ENCODE measurements at places on chromosomes 6 and 20.

GRCh38 chr6:135853986-135854385, 2.5 kb downstream of the PDE7B start:
- H3K27ac ChIP-seq: no peak overlapping the region
- peaks cover 12% of the 10 kb centered on the region for H3K4me1 ChIP-seq
- H3K27me3 ChIP-seq: no peaks in the 10 kb centered on the region
- no peaks in the 10 kb centered on the region for H3K36me3 ChIP-seq

GRCh38 chr20:33914919-33915318, 78.8 kb upstream of the RALY start:
- H3K4me1 ChIP-seq: no peaks in the 10 kb centered on the region
- no peak overlapping the region for H3K4me3 ChIP-seq
- no peak for DNase-seq
- no peak overlapping the region for H3K27ac ChIP-seq
- H3K27me3 ChIP-seq: no peaks in the 10 kb centered on the region

- no peak overlapping the region for H3K4me3 ChIP-seq
- H3K4me1 ChIP-seq: peaks cover 3% of the 10 kb centered on the region
- no peak overlapping the region for H3K27ac ChIP-seq
- DNase-seq: no peak
- no peaks in the 10 kb centered on the region for H3K36me3 ChIP-seq
- no peaks in the 10 kb centered on the region for H3K27me3 ChIP-seq
Observed at GRCh38 chr6:158367816-158368215, 55.6 kb downstream of the TULP4 start.

- no peak overlapping the region for H3K4me3 ChIP-seq
- no peak overlapping the region for H3K27ac ChIP-seq
- no peak for DNase-seq
- no peaks in the 10 kb centered on the region for H3K27me3 ChIP-seq
- H3K36me3 ChIP-seq: no peaks in the 10 kb centered on the region
Observed at GRCh38 chr6:4635666-4636065, 140.5 kb upstream of the CDYL start.

- no peak overlapping the region for H3K27ac ChIP-seq
- no peaks in the 10 kb centered on the region for H3K27me3 ChIP-seq
- peaks cover 10% of the 10 kb centered on the region for H3K36me3 ChIP-seq
- H3K4me1 ChIP-seq: peaks cover 32% of the 10 kb centered on the region
Observed at GRCh38 chr6:35295521-35296315, 1.9 kb upstream of the DEF6 start.

- no peaks in the 10 kb centered on the region for H3K36me3 ChIP-seq
- H3K27me3 ChIP-seq: no peaks in the 10 kb centered on the region
- no peak for DNase-seq
- H3K27ac ChIP-seq: no peak overlapping the region
Observed at GRCh38 chr6:47105469-47106178, 63.5 kb upstream of the ADGRF1 start.

- peaks cover 23% of the 10 kb centered on the region for H3K4me1 ChIP-seq
- no peak overlapping the region for H3K27ac ChIP-seq
- H3K4me3 ChIP-seq: no peak overlapping the region
- no peak for DNase-seq
- no peaks in the 10 kb centered on the region for H3K36me3 ChIP-seq
Observed at GRCh38 chr6:3357678-3358077, 98.9 kb downstream of the PSMG4 start.

- no peak for DNase-seq
- no peak overlapping the region for H3K4me3 ChIP-seq
- no peaks in the 10 kb centered on the region for H3K4me1 ChIP-seq
- H3K27me3 ChIP-seq: peaks cover 14% of the 10 kb centered on the region
Observed at GRCh38 chr20:57106692-57107091, 159.7 kb downstream of the BMP7 start.

GRCh38 chr6:17226786-17227233, 54.4 kb upstream of the RBM24 start:
- no peaks in the 10 kb centered on the region for H3K36me3 ChIP-seq
- DNase-seq: no peak
- no peaks in the 10 kb centered on the region for H3K4me1 ChIP-seq
- no peak overlapping the region for H3K4me3 ChIP-seq
- no peaks in the 10 kb centered on the region for H3K27me3 ChIP-seq
- no peak overlapping the region for H3K27ac ChIP-seq

DNA sequence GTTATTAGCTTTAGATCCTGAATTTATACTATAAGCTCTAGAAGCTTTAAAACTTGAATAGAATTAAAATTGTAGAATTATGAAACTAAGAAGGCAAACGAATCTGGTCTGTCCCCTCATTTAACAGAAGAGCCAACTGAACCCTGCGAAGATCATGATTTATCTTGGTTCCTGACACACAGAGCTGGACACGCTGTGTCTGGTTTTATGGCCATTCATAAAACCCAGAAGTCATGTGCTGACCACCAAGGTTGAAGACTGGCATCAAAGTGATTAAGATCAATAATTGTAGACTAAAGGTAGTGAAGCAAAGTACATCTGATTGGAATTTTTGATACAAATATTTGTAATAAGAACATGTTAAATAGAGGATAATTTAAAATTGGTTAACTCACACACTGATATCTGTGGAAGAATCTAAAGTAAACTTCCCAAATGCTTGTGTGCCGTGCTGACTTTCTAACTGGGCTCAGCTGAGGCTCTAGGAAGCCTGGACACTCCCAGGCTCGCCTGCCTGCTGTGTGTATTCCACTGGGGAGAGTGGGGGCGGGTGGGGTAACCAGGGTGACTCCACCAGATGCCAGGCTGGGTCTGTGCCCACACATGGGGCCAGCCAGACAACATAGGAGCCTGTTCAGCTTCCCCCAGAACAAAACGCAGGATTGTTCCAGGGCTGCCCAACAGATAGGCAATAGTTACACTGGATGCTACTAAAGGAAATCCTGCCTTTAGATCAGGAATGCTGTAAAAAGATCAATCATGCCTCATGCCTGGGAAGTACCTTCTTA, 42.1 kb upstream of the SLC22A3 start:
- H3K36me3 ChIP-seq: no peaks in the 10 kb centered on the region
- peaks cover 3% of the 10 kb centered on the region for H3K4me1 ChIP-seq
- no peak overlapping the region for H3K27ac ChIP-seq
- H3K4me3 ChIP-seq: no peak overlapping the region

DNA sequence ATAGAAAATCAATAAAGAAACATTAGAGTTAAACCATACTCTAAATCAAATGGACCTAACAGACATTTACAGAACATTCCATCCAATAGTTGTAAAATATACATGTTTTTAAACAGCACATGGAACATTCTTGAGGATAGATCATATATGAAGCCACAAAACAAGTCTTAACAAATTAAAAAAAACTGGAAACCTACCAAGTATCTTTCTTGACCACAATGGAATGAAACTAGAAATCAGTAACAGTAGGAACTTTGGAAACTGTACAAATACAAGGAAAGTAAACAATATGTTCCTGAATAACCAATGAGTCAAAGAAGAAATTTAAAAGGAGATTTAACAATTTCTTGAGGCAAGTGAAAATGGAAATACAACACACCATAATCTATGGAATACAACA, 91.2 kb upstream of the GLP1R start:
- H3K4me1 ChIP-seq: peaks cover 5% of the 10 kb centered on the region
- no peak overlapping the region for H3K4me3 ChIP-seq
- no peaks in the 10 kb centered on the region for H3K27me3 ChIP-seq

DNA sequence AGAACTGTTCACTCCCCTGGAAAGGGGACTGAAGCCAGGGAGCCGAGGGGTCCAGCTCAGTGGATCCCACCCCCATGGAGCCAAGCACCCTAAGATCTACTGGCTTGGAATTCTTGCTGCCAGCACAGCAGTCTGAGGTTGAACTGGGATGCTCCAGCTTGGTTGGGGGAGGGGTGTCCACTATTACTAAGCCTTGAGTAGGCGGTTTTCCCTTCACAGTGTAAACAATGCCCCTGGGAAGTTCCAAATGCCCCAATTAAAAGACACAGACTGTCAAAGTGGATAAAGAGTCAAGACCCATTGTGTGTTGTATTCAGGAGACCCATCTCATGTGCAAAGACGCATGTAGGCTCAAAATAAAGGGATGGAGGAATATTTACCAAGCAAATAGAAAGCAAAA, 150.2 kb downstream of the LPA start:
- H3K27me3 ChIP-seq: no peaks in the 10 kb centered on the region
- no peak for DNase-seq
- H3K4me1 ChIP-seq: no peaks in the 10 kb centered on the region
- H3K27ac ChIP-seq: no peak overlapping the region
- no peak overlapping the region for H3K4me3 ChIP-seq

DNA sequence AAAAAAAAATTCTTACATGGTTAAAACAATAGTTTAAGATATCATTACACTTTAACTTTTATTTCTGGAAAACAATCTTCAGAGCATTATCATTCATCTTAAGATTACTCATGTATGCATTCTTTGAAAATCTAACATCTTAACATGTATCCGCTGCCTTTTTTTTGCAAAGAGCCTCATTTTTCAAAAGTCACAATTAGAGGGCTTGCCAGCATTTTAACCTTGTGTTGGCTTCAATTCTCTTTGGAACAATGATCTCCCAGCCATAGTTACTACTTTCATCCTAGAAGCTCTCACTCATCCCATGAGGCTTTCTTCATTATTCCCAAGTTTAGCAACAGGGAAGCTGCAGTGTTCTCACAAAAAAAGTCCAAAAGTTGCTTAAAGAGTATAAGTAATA, 330.8 kb downstream of the BCKDHB start:
- H3K27ac ChIP-seq: no peak overlapping the region
- H3K4me1 ChIP-seq: peaks cover 31% of the 10 kb centered on the region
- DNase-seq: no peak
- no peaks in the 10 kb centered on the region for H3K36me3 ChIP-seq
- H3K4me3 ChIP-seq: no peak overlapping the region
- no peaks in the 10 kb centered on the region for H3K27me3 ChIP-seq

DNA sequence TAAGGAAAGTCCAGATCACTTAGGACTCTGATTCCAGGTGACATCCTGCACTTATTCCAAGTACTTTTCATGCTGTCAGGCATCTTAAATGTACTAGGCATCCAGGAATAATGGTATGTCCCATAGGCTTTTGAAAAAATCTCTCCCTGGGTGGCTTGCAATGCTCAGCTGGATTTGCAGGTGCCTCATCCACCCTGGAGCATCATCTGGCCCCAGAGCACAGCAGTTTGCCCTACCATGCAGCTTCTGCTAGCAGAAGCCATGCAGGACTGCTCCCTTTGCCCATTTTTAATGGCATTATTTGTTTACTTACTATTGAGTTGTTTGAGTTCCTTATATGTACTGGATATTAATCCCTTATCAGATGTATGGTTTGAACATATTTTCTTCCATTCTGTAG, 45.2 kb downstream of the DZANK1 start:
- H3K4me1 ChIP-seq: no peaks in the 10 kb centered on the region
- no peak overlapping the region for H3K4me3 ChIP-seq
- no peaks in the 10 kb centered on the region for H3K36me3 ChIP-seq
- DNase-seq: no peak
- no peak overlapping the region for H3K27ac ChIP-seq

- H3K27ac ChIP-seq: no peak within 1 kb of the TSS
- H3K27me3 ChIP-seq: peaks cover 55% of the 10 kb centered on the region
- H3K36me3 ChIP-seq: no peaks in the 10 kb centered on the region
- DNase-seq: no peak
- H3K4me3 ChIP-seq: no peak within 1 kb of the TSS
Observed at GRCh38 chr20:63498960-63499337, at the start of gene EEF1A2. TSS of gene EEF1A2 (minus strand) at chr20:63499083. CDS start at chr20:63497763, 1,320 bp downstream.

DNA sequence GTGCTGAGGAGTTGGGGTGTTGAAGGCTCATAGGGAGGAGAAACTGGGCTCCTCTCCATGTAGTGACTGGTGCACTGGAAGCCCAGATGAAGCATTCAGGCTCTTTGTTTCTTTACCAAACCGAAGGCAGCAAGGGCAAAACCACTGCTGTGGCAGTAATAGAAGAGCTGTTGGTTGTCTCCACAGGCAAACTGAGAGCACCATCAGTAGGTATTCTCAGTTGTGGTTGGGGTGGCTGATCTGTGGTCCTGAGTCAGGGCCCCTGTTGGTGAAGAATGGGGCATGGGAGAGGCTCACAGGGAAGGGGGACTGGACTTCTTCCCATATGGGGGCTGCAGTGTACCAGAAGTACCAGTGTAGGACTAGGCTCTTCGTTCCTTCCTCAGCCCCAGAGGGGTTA, 460.2 kb upstream of the IMPG1 start:
- no peak for DNase-seq
- no peaks in the 10 kb centered on the region for H3K27me3 ChIP-seq
- H3K4me3 ChIP-seq: no peak overlapping the region
- no peak overlapping the region for H3K27ac ChIP-seq

GRCh38 chr6:64665137-64665536, 1029.5 kb downstream of the PHF3 start:
- no peaks in the 10 kb centered on the region for H3K4me1 ChIP-seq
- no peak overlapping the region for H3K4me3 ChIP-seq
- no peak overlapping the region for H3K27ac ChIP-seq
- no peak for DNase-seq
- H3K27me3 ChIP-seq: no peaks in the 10 kb centered on the region

- H3K4me1 ChIP-seq: no peaks in the 10 kb centered on the region
- H3K27ac ChIP-seq: no peak overlapping the region
- no peaks in the 10 kb centered on the region for H3K27me3 ChIP-seq
Observed at GRCh38 chr6:111680015-111680712, 74.5 kb upstream of the TRAF3IP2 start.

GRCh38 chr6:372336-372911, 19.1 kb upstream of the IRF4 start:
- H3K4me1 ChIP-seq: no peaks in the 10 kb centered on the region
- H3K27me3 ChIP-seq: peaks cover 4% of the 10 kb centered on the region
- H3K27ac ChIP-seq: no peak overlapping the region
- H3K36me3 ChIP-seq: no peaks in the 10 kb centered on the region
- no peak for DNase-seq

DNA sequence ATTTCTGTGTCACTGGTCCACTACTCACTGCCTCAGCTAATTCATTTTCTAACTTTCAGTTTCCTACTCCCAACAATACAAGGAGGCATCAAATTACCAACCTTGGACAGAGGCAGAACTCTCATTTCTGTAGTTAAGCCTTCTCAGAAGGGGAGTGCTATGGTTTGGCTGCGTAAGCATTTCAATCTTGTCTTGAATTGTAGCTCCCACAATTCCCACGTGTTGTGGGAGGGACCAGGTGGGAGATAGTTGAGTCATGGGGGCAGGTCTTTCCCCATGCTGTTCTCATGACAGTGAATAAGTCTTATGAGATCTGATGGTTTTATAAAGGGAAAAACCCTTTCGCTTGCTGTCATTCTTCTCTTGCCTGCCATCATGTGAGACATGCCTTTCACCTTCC, 22.9 kb downstream of the HLA-DRA start:
- peaks cover 7% of the 10 kb centered on the region for H3K27me3 ChIP-seq
- DNase-seq: no peak
- no peak overlapping the region for H3K4me3 ChIP-seq
- H3K4me1 ChIP-seq: no peaks in the 10 kb centered on the region

GRCh38 chr20:9068841-9069663, at the start of gene PLCB4:
TSS of gene PLCB4 (plus strand) at chr20:9069087. CDS start at chr20:9307815, 238,728 bp downstream.
- H3K27ac ChIP-seq: peak within 1 kb of the TSS; percentile 13
- H3K36me3 ChIP-seq: no peaks in the 10 kb centered on the region
- peaks cover 4% of the 10 kb centered on the region for H3K4me1 ChIP-seq
- peaks cover 7% of the 10 kb centered on the region for H3K27me3 ChIP-seq
- DNase-seq: no peak

GRCh38 chr6:56347526-56347925, 100.1 kb upstream of the COL21A1 start:
- H3K4me3 ChIP-seq: no peak overlapping the region
- H3K27me3 ChIP-seq: no peaks in the 10 kb centered on the region
- peaks cover 30% of the 10 kb centered on the region for H3K4me1 ChIP-seq
- H3K36me3 ChIP-seq: no peaks in the 10 kb centered on the region
- H3K27ac ChIP-seq: no peak overlapping the region

- H3K27me3 ChIP-seq: no peaks in the 10 kb centered on the region
- no peak overlapping the region for H3K27ac ChIP-seq
- no peak for DNase-seq
- no peaks in the 10 kb centered on the region for H3K4me1 ChIP-seq
- no peak overlapping the region for H3K4me3 ChIP-seq
Observed at GRCh38 chr6:151103266-151103665, 136.5 kb upstream of the AKAP12 start.

GRCh38 chr6:80287607-80288006, 181.1 kb downstream of the BCKDHB start:
- no peak for DNase-seq
- H3K4me3 ChIP-seq: no peak overlapping the region
- no peaks in the 10 kb centered on the region for H3K36me3 ChIP-seq
